Mucosa of gallbladder (tissue), 1 donor: ENCODE measurements at places on chromosomes 16 and 17. TPM values are rescaled to one million over a fixed set of nuclear protein-coding genes. Genes with fewer than 3 reads are reported as not detected.
A peak's percentile ranks its signal among the peaks of the same experiment; 100 is the strongest.

- DNase-seq = no peak
Observed at GRCh38 chr17:14717859-14718258, 417.0 kb downstream of the HS3ST3B1 start.

- DNase-seq = no peak
Observed at GRCh38 chr16:11038305-11038704, 93.9 kb downstream of the CLEC16A start.

The MAFG gene
- 31.6 TPM for total RNA-seq

- no peak for DNase-seq
Observed at GRCh38 chr17:75073618-75074047, 14.1 kb upstream of the SLC16A5 start.

DNA sequence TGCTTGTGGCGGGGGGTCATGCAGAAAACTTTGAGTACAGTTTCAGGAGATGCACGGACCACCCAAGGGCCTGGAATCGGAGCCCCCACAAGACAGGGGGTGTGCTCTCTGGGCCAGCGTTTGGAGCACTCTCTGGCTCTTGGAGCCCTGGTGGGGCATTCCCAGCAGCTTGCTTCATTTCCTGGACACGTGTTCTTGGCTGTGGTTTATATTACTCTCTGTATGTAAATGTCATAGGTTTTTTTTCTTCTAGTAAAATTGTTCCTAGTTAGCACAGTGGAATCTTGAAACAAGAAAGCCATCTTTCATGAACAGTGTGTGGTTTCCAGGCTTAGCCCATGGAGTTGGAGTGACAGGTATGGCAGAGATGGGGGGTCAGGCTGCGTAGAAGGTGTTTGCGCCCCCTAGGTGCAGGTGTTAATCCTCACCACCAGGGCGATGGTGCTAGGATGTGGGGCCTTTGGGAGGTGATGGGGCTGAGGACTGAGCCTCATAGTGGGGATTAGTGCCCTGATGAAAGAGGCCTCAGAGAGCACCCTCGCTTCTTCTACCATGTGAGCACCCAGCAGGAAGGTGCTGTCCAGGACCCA, 79.8 kb downstream of the JPH3 start:
- no peak for DNase-seq

The HOXB1 gene
- total RNA-seq = not detected

The CORO1A gene
- total RNA-seq = 58.5 TPM

DNA sequence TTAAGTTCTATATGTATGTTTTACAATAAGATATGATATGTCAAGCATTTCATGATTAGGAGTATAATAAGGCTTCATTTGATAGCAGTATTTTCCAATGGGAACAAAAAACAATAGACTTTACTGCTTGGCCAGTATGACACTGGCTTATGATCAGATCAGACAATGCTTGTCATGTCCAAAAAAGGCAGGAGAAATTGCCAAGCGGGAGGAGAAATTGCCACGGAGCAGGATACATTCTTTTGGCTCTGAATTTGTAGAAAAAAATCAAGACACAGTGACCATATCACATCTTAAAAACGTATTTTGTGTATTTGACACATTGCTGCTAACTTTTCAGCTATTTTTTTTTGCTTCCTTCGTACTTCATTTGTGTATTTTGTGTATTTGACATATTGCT, 404.1 kb downstream of the CNTNAP4 start:
- DNase-seq = no peak

GRCh38 chr16:17367036-17367435, 103.7 kb downstream of the XYLT1 start:
- DNase-seq = no peak

GRCh38 chr17:18159551-18160120, 24.0 kb upstream of the ALKBH5 start:
- no peak for DNase-seq

- DNase-seq = peak; percentile 53
Observed at GRCh38 chr17:57898487-57899311, 48.9 kb upstream of the MRPS23 start.

- DNase-seq = no peak
Observed at GRCh38 chr17:11353601-11354000, 112.6 kb downstream of the SHISA6 start.

The IRX5 gene
- total RNA-seq = 0.12 TPM

- DNase-seq = no peak
Observed at GRCh38 chr16:45454-45853, 8.0 kb downstream of the POLR3K start.

- DNase-seq = peak; percentile 20
Observed at GRCh38 chr17:40550608-40551007, 14.7 kb downstream of the CCR7 start.

The RNF222 gene
- not detected for total RNA-seq

GRCh38 chr16:88478889-88479792, 26.1 kb downstream of the ZFPM1 start:
- no peak for DNase-seq

DNA sequence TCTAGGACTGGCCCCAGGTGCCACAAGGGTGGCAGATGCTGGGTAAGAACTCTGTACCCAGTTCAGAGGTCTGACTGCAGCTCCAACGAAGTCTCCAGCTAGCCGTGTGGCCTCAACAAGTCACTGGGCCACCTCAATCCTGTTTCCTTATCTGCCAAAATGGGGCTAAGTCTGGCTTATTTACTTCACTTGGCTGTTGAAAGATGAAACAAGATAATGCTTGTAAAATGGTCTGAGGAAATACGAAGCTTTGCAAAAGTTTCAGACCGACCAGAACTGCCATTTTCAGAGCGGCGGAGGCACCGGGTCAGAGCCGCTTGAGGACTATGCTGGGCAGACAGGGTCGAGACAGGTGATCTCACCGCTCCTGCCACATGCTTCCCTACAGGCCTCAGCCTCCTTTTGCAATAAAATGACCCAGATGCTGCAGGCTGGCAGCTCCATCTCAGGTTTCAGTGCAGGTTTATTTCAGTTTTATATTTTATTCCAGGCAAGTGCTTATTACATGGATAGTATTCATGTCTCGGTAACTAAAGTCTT, 17.2 kb downstream of the MNT start:
- DNase-seq = no peak

- DNase-seq = no peak
Observed at GRCh38 chr16:964356-965035, 6.3 kb downstream of the LMF1 start.

GRCh38 chr17:77802811-77803220, 155.7 kb upstream of the TNRC6C start:
- DNase-seq = no peak

GRCh38 chr16:57694725-57695679, at the start of gene DRC7:
Gene DRC7 (plus strand): TSS chr16:57694806. CDS start chr16:57697950, 3,144 bp downstream.
- peak; percentile 66 for DNase-seq
